ENCODE measurements at places on chromosomes 16 and 17. TPM values are rescaled to one million over a fixed set of nuclear protein-coding genes. Genes with fewer than 3 reads are reported as not detected.

EFNB3 gene
- 6.8 TPM for total RNA-seq

GPR139 gene
- not detected for total RNA-seq

SRCIN1 gene
- 3.6 TPM for total RNA-seq

ASPA gene
- 0.05 TPM for total RNA-seq
